Motor neuron (in vitro differentiated cells): ENCODE measurements at places on chromosomes 7 and 10.

DNA sequence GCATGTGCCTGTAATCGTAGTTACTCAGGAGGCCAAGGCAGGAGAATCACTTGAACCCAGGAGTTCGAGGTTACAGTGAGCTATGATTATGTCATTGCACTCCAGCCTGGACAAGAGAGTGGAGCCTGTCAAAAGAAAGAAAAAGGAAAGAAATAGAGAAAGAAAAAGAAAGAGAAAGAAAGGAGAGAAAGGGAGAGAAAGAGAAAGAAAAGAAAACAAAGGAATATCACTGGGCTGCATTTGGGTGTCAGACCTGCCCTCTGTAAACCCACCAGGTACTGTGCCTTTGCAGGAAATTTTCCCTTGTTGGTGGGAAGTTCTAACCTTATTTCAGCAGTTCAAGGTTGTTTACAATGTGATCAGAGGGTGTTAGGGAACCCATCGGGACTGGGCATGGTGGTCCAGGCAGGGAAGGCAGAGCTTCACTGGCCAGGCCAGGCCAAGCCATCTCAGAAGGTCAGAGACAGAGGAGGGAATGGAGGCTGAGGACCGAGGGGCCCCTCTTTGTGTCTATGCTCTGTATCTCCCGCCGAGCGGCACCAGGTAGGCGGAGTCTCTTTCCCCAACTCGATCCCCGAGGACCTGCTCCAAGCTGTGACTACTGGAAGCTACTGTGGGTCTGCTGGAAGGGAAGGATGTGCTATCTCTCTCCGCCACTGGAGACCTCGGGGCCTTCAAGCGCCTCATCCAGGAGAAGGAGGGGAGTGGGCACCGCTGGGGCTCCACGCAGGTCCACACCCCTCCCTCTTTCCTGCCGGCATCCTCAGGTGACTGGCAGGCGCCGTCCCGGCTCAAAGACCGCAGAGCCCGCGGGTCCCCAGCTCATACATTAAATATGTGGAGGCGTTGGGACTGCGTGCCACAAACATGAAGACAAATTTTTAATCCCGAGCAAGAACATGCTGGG lies 15.2 kb upstream of the KAZALD1 start:
- no peak for ATAC-seq

- no peak for ATAC-seq
Observed at GRCh38 chr7:12578930-12579640, 8.6 kb downstream of the SCIN start.

DNA sequence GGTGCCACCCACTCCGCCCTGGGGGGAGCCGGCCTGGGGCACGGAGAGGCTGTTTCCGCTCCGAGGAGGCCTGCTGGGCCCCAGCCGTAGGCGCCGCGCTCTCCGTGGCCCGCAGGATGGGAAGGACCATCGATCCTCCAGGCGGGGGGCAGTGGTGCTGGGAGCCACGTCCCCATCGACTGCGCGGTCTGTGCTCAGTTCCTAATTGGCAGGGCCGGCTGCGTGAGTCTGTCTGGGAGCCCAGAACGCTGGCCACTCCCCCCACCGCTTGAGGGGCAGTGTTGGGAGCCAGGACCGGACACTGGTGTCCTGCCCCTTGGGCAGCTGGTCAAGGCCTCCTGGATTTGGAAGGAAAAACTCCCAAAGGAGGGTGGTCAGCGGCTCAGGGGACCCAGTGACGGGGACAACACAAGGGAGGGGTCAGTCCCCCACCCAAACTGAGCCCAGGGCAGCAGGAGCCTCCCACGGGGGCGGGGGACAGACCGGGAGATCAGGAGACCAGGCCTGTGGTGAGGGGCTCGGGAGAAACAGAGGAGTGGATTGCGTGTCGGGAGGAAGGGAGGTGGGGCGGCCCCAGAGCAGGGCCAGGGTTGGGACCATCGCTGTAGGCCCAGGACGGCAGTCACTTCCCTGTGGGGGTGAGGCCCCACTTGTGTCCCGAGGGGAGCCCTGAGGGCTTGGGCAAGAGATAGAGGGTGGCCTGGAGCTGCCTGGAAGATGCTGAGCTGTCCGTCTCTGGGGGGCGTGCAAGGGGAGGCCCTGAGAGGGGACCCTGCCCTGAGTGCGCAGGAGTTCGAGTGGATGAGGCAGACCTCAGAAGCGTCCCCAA lies 89.0 kb downstream of the UNCX start:
- peak; percentile 5 for ATAC-seq

DNA sequence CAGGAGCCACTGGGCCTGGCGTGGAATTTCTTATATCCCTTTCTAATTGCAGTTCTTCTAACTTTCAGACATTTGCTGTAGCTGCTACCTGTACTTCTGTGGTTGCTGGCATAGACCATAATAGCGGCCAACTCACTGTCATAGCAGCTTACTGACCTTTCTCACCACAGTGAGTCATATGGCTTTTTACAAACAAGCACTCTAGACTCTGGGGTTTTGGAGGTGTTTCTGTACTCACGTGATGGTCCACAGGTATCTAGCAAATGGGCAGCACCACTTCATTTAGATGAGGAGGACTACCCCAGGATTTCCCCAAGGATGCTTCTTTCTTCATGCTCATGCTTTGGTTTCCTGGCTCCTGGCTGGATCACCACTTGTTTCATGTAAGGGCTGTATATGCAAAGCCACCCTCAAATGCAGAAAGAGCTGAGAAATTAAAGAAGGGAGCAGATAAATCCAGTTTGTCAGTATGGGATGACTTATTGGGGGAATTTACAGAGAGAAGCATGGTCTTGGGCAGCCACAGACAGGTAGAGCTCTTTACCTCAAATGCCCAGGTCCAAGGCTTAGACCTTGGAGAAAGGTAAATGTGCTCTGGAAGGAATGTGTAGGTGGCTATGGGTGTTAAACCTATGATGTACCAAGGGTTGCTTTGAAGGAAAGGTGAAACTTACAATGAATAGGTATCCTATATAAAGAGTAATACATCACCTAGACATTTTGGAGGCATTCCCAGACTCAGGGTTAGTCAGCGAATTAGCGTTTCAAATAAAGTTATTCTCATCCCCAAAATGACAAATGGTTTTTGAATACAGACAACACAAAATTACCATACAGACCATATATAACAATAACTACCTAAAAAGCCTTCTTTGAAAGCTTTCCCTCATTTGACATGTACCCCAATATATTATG lies 15.9 kb upstream of the SLC25A16 start:
- no peak for ATAC-seq

DNA sequence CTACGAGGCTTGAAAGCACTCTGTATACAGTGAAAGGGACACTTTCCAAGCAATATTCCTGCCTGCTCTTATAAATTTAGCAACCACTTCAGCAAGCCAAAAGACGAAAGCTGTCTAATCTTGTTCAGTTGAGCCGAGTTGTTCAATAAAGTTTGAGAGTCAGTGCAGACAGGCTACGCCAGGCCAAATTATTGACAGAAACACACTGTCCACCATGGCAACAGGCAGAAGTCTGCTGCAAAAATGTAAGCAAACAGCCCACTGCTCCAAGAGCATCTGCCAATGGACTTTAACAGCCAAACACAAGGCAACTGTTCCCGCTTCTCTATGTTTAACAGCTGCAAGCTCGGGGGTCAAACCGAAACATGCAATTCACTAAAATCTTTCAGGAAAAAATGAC lies 85.7 kb downstream of the GLI3 start:
- ATAC-seq = no peak

- no peak for ATAC-seq
Observed at GRCh38 chr10:130787243-130787642, 524.3 kb downstream of the TCERG1L start.

- no peak for ATAC-seq
Observed at GRCh38 chr10:97810446-97810845, 38.6 kb upstream of the SFRP5 start.

GRCh38 chr10:43083764-43084163 lies 6.9 kb downstream of the RET start:
- no peak for ATAC-seq

GRCh38 chr7:38568497-38568896 lies 62.7 kb downstream of the AMPH start:
- ATAC-seq = no peak

DNA sequence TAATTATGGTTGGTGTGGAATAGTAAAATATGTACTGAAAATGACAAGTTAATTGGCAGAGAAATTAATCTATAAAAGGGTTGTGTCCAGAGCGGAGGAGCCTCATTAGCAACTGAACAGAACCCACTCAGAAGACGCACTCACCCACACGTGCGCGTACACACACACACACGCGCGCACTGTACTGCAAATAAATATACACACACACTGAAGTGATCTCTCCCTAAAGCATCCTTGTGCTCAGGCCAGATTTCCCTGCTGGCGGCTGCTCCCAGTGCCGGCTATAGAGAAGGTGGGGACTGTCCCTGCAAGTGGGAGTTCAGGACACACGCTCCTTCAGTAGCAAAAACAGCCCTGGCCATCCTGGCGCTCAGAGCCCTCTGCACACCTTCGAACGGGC lies 85.2 kb downstream of the CHST15 start:
- peak; percentile 23 for ATAC-seq

GRCh38 chr7:157544980-157545680 lies 208.3 kb downstream of the DNAJB6 start:
- ATAC-seq = no peak

GRCh38 chr7:131459256-131459655 lies 97.2 kb downstream of the PODXL start:
- ATAC-seq = no peak

- ATAC-seq = peak; percentile 17
Observed at GRCh38 chr10:131870831-131871672, 29.8 kb upstream of the PPP2R2D start.

DNA sequence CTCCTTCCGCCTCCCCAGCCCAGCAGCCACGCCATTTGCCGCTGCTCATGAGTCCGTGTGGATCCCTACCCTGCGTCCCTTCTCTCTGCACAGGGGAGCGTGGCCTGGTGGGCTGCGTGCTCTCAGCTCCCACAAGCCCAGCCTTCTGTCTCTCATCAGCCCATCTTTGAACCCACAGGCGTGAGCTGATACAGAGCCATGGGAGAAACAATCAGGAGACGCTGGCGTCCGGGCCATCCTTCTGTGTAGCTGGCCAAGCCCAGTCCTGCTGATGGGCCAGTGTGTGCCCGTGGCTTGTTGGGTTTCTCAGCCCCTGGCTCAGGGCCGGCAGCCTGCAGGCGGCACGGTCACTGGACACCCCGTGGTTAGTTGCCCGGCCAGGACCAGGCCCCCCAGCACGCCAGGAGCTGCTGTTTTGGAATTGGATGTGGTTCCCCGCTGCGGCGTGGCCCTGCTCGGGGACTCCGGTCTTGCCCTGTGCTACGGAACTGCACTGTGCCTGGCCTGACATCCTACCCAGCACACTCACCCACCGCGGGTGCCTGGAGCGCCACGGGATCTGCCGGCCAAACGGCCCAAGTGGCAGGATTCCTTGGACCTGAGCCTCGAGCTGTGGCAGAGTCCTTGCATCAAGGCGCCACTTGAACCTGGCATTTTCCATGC lies 88.9 kb downstream of the ELFN1 start:
- ATAC-seq = no peak

DNA sequence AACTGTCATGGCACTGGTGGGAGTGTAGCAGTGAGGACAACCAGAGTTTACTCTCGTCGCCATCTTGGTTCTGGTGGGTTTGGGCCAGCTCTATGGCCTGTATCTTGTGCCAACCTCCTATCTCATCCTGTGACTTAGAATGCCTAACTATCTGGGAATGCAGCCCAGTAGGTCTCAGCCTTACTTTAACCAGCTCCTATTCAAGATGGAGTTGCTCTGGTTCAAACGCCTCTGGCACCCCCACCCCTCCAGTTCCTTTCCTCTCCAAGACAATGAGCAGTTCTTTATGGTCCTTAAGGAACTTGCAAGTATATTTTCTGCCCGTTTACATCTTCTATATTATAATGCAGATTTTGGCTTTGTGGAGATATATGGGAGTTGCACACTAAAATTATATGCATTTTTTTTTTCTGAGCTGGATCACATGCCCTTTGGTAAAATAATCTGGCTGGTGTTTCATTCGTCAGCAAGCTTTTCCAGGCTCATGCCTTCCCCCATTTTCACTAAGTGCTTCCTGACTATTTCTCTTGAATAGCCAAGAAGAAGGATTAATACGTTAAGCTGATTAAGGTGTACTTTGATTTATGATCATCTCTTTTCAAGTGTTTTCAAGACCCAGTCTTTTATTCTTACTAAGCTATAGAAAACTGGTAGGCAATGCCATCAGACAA lies 11.2 kb upstream of the WIPF3 start:
- ATAC-seq = no peak

- ATAC-seq = no peak
Observed at GRCh38 chr10:42935466-42935865, 141.4 kb upstream of the RET start.

- ATAC-seq = no peak
Observed at GRCh38 chr7:17402628-17403278, 104.3 kb downstream of the AHR start.

DNA sequence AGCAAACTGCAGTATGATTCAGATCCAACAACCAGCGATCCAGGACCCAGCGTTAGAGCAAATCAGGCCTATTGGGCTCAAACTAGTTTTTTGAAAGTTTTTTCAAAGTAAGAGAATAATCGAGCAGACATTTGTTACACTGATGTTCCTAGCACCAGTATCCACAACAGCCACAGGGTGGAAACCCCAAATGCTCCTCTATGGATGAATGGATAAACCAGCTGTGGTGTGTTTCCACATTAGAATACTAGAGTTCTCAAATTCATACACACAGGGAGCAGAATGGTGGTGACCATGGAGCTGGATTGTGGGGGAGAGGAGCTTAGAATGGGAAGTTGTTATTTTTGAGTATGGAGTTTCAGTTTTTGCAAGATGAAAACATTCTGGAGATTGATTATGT lies 60.7 kb downstream of the PDIA4 start:
- no peak for ATAC-seq

- no peak for ATAC-seq
Observed at GRCh38 chr7:124060528-124060927, 27.7 kb upstream of the TMEM229A start.

DNA sequence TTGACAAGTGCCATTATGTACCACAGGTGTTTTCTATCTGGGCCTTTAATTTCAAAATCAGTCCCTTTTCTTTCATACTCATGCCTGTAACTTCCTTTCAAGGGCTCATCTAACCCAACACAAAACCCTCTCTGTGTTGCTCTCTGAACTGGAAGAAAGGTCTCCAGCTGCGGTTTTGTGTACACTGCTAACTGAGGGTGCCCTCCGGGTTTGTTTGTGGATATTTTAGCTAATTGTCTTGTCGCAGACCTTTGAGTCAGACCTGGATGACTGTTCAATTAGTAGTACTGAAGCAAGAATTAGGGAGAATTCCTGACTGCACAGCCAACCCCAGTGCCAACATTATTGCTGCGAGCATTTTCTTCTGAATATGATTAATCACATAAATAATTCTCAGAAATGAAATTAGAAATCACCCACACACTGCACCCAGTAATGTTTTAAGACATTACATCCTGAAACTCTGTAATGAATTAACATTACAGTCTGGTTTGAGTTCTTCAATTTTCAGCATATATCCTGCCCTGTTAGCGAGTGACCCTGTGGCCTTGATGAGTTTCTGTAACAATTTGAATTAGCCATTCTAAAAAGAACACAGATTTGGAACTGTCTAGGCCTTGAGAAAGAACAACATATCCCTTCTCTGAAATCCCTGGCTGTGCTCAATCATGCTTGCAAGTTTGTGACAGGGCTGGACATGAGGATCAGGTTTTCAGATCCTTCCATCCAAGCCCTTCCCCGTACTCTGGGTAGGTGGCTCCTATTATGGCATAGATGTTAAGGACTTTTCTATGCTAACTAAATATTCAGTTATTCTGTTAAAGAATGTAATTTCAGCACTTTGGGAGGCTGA lies 460.1 kb downstream of the PLXDC2 start:
- no peak for ATAC-seq

- ATAC-seq = no peak
Observed at GRCh38 chr10:125844751-125845221, 21.4 kb downstream of the BCCIP start.

- ATAC-seq = no peak
Observed at GRCh38 chr7:40758590-40758989, 623.8 kb downstream of the SUGCT start.

GRCh38 chr10:78187371-78187770 lies 153.7 kb downstream of the RPS24 start:
- ATAC-seq = no peak
